ENCODE measurements at places on chromosomes 16 and 17. TPM values are rescaled to one million over a fixed set of nuclear protein-coding genes. Genes with fewer than 3 reads are reported as not detected.

EXOC3L1 gene
- total RNA-seq: not detected

CRYM gene
- not detected for total RNA-seq

GJD3 gene
- total RNA-seq: not detected

CALB2 gene
- not detected for total RNA-seq

CCL13 gene
- total RNA-seq: not detected

OTOP2 gene
- total RNA-seq: not detected

SETD6 gene
- total RNA-seq: 14.7 TPM

RRAD gene
- 0.23 TPM for total RNA-seq

TOM1L2 gene
- 32.0 TPM for total RNA-seq

ZDHHC1 gene
- total RNA-seq: 0.29 TPM

TRIM72 gene
- total RNA-seq: not detected

CACNG3 gene
- not detected for total RNA-seq

- H3K4me3 ChIP-seq: no peak overlapping the region
- DNase-seq: no peak
- H3K4me1 ChIP-seq: no peaks in the 10 kb centered on the region
These were observed 15.4 kb upstream of the MGAT5B start for GRCh38 chr17:76852843-76853242.

DNA sequence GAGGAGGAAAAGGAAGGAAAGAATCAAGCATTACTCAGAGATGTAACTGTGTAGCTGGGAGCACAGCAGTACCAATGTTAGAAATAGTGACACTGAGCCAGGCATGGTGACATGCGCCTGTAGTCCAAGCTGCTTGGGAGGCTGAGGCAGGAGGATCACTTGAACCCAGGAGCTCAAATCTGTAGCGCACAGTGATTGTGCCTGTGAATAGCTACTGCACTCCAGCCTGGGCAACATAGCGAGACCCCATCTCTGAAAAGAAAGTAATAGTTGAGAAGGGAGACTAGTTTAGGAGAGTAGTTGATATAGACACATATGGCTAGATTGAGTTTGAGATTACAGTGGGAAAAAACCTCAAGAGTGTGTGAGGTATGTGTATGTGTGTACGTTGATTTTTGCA lies 17.8 kb downstream of the MAP3K3 start:
- no peak for DNase-seq
- no peak overlapping the region for H3K27ac ChIP-seq
- H3K4me3 ChIP-seq: no peak overlapping the region
- no peaks in the 10 kb centered on the region for H3K27me3 ChIP-seq

DNA sequence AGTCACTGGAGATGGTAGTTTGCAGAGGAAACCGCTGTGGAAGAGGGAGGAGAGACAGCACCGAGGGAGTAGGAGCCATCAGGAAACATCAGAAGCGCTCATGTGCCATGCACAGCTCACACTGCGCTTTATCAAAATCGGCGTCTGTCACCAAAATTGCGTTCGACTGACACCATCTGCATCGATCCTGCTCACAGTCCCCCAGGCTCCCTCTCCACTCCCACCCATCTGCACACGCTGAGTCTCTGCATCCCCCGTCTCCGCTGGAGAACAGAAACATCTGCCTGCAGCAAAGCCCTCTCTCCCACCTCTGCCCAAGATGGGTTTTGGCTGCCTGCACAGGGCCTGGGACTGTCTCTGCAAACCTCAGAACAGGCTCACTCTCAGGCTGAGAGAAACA lies 187.5 kb upstream of the RPL38 start:
- peaks cover 45% of the 10 kb centered on the region for H3K4me1 ChIP-seq
- H3K27me3 ChIP-seq: no peaks in the 10 kb centered on the region
- no peak overlapping the region for H3K4me3 ChIP-seq
- no peak overlapping the region for H3K27ac ChIP-seq
- no peak for DNase-seq

DNA sequence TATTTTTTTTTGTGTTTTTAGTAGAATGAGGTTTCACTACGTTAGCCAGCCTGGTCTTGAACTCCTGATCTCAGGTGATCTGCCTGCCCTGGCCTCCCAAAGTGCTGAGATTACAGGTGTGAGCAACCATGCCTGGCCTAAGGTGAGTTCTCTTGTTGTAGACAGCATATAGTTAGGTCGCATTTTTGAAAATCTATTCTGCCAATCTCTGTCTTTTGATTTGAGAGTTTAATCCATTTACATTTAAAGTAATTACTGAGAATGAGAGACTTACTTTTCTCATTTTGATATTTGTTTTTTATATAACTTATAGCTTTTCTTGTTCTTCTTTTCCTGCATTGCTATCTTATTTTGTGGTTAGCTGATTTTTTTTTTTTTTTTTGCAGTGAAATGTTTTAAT lies 6.3 kb upstream of the PRKCB start:
- peaks cover 21% of the 10 kb centered on the region for H3K36me3 ChIP-seq
- H3K4me1 ChIP-seq: peaks cover 45% of the 10 kb centered on the region
- no peak overlapping the region for H3K4me3 ChIP-seq
- H3K27me3 ChIP-seq: peaks cover 3% of the 10 kb centered on the region

DNA sequence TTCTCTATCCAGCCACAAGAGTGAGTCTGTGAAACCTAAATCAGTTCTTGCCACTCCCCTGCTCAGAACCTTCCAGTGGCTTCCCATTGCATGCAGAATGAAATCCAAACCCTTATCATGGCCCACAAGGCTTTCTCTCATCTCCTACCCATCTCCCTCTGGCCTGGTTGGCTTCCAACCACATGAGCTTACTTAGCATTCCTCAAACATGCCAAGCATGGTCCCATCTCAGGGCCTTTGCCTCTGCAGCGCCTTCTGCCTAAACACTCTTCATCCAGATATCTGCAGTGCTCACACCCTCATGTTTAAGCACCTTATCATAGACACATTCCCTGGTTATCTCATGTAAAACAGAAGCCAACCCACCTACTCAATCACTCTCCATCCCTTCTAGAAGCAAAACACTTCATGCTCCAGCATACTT lies 15.5 kb downstream of the TK2 start:
- no peak overlapping the region for H3K27ac ChIP-seq
- no peak for DNase-seq
- no peaks in the 10 kb centered on the region for H3K27me3 ChIP-seq

GRCh38 chr16:21590796-21591195 lies 8.6 kb upstream of the METTL9 start:
- peaks cover 1% of the 10 kb centered on the region for H3K27me3 ChIP-seq
- no peaks in the 10 kb centered on the region for H3K4me1 ChIP-seq
- H3K27ac ChIP-seq: no peak overlapping the region
- H3K4me3 ChIP-seq: no peak overlapping the region
- no peak for DNase-seq

- peaks cover 14% of the 10 kb centered on the region for H3K36me3 ChIP-seq
- H3K4me3 ChIP-seq: no peak overlapping the region
- no peak overlapping the region for H3K27ac ChIP-seq
- H3K27me3 ChIP-seq: no peaks in the 10 kb centered on the region
- H3K4me1 ChIP-seq: peaks cover 3% of the 10 kb centered on the region
These were observed 43.0 kb downstream of the GAN start for GRCh38 chr16:81357711-81358260.

DNA sequence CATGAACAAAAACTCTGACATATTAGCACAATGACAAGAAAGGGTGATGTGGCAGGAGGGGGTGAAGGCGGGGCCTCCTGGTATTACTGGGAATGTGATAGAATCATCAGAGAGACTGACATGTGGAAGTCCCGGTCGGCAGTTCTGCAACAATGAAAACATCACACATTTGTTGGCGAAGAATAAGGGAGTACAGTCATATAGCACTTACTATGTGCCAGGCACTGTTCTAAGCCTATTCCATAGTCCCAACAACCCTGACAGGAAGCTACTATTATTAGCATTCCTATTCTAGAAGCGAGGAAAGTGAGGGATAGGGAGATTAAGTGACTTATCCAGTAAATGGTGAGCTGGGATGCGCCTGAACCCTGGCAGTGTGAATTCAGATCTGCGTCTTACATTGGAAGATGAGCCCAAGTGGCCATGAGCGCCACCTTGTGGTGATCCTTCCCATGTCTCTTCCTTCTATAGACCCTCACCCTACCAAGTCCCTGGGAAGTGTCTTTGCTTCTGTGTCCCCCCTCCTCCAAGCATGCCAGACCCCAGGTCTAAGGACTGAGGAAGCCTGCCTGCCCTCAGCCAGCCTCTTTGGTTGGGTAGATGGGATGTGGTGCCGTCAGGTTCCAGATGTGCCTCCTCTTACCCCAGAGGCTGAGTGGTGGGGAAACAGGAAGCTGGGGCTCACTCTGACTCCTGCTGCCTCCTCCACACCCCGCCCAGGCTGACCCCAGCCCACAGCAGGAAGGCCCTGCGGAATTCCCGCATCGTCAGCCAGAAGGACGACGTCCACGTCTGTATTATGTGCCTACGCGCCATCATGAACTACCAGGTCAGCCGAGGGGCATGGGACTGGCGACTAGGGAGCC lies 14.0 kb downstream of the FMNL1 start:
- no peaks in the 10 kb centered on the region for H3K27me3 ChIP-seq
- no peak overlapping the region for H3K4me3 ChIP-seq
- peak overlapping the region; percentile 83 for H3K27ac ChIP-seq
- H3K36me3 ChIP-seq: peaks cover 72% of the 10 kb centered on the region

DNA sequence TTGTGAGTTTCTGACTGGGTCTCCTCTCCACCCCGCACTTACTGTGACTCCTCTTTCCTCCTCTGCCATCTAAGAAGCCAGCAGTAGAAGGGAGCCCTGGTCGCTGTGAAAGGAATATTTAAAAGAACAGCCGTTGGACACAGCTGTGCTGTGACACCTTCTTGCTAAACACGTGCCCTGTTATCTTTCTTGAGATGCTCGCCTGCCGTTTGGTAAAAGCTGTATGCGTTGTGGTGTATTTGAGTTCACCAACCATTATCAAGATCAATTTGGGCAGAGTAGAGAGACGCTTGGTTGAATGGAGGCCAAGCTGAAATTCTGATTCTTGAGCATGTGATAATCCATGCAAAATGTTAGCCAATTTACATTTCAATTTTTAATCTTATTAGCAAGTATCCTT lies 3.8 kb downstream of the GID4 start:
- no peak overlapping the region for H3K27ac ChIP-seq
- H3K4me1 ChIP-seq: peaks cover 32% of the 10 kb centered on the region
- DNase-seq: no peak
- no peak overlapping the region for H3K4me3 ChIP-seq
- H3K36me3 ChIP-seq: peaks cover 12% of the 10 kb centered on the region

GRCh38 chr16:66477028-66477515 lies 50.0 kb downstream of the BEAN1 start:
- H3K4me1 ChIP-seq: peaks cover 53% of the 10 kb centered on the region
- no peak for DNase-seq
- no peak overlapping the region for H3K27ac ChIP-seq

DNA sequence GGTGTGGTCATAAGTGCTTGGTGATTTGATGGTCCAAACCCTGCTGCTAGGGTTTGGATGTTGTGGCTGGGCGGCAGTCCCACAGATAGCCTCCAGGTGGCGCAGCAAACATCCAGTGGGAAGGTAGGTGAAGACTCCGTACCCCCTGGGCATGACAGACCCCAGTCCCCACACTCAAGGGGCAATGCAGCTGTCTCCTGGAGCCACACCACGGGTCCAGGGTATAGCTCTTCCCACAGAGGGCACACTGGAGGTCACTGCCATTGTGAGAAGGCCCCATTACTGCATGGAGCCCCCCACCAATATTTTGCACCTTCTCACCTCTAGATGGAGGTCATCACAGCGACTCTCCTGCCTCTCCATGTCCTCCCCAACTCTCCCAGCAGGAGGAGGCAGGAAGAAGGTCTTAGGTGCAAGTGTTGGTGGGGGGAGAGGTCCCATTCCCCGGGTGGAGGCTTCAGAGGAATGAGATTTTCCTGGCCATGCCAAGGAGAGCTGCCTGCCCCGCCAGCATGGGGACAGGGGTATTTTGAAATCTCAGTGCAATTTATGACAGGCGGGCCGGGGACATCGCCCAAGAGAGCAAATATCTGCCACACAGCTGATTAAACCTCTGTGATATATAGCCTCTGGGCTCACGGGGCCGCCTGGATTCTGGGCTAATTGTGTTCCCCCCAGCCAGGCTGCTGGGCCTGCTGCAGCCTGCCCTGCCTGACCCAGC lies 17.1 kb upstream of the C17orf113 start:
- H3K27ac ChIP-seq: no peak overlapping the region
- H3K36me3 ChIP-seq: no peaks in the 10 kb centered on the region
- peaks cover 12% of the 10 kb centered on the region for H3K27me3 ChIP-seq
- H3K4me3 ChIP-seq: no peak overlapping the region
- H3K4me1 ChIP-seq: peaks cover 36% of the 10 kb centered on the region

DNA sequence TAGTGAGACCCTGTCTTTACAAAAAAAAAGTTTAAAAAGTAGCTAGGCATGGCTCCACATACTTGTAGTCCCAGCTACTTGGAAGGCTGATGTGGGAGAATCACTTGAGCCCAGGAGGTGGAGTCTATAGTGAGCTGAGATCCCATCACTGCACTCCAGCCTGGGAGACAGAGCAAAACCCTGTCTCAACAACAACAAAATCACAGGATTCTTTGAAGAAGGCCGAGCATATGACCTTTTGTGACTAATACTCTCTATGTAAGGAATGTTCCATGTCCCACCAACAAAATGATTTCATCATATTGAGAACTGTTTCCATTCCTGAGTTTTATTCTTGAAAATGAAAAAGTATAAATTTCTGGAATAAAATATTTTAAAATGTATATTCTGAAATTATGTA lies 58.9 kb upstream of the EFCAB3 start:
- no peak for DNase-seq
- no peak overlapping the region for H3K27ac ChIP-seq
- H3K4me1 ChIP-seq: no peaks in the 10 kb centered on the region

DNA sequence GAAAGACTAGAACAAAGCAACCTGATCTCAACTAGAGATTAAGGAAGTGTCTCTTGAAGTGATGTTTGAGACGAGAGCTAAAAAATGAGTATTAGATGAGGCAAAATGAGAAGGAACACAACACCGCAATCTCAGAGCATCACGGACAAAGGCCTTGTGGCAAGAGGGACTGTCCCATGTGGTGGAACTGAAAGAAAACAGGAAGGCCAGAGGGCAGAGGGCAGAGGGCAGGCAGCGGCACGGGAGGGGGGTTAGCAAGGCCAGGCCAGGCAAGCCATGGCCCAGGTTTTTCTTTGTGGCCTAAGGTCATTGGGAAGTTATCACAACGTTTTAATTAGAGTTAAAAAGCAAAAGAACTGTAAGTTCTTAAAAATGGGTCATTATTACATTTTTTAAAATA lies 22.5 kb downstream of the RPA1 start:
- no peak overlapping the region for H3K4me3 ChIP-seq
- peaks cover 5% of the 10 kb centered on the region for H3K4me1 ChIP-seq
- H3K27ac ChIP-seq: no peak overlapping the region
- H3K27me3 ChIP-seq: no peaks in the 10 kb centered on the region

- no peak overlapping the region for H3K4me3 ChIP-seq
- H3K27me3 ChIP-seq: no peaks in the 10 kb centered on the region
- peaks cover 18% of the 10 kb centered on the region for H3K4me1 ChIP-seq
- H3K36me3 ChIP-seq: no peaks in the 10 kb centered on the region
These were observed 20.0 kb downstream of the CIBAR2 start for GRCh38 chr16:85092309-85092708.

GRCh38 chr17:82408288-82408937 lies 9.7 kb upstream of the HEXD start:
- H3K4me1 ChIP-seq: peaks cover 6% of the 10 kb centered on the region
- no peak overlapping the region for H3K27ac ChIP-seq
- peaks cover 8% of the 10 kb centered on the region for H3K36me3 ChIP-seq
- no peak overlapping the region for H3K4me3 ChIP-seq
- H3K27me3 ChIP-seq: no peaks in the 10 kb centered on the region
- DNase-seq: no peak

All from activated CD4-positive, alpha-beta T cell treated with anti-CD3 and anti-CD28 coated beads, Interleukin-2, amount 10 ng/mL, durations not matched to agents 7 days and 5 days (primary cell).